ENCODE measurements at places on chromosomes 1 and 21. TPM values are rescaled to one million over a fixed set of nuclear protein-coding genes. Genes with fewer than 3 reads are reported as not detected.

The OR2AK2 gene
- total RNA-seq, result not detected

The FMN2 gene
- total RNA-seq, result 26.9 TPM

The ACTL8 gene
- not detected for total RNA-seq

The FAM151A gene
- total RNA-seq, result not detected

The ZBTB8B gene
- total RNA-seq, result 2.5 TPM

The OR2G6 gene
- not detected for total RNA-seq

The LRRIQ3 gene
- 1.5 TPM for total RNA-seq

The HES3 gene
- total RNA-seq, result not detected

The OR2T33 gene
- total RNA-seq, result not detected

The CELA2A gene
- total RNA-seq, result not detected
